ENCODE measurements at places on chromosomes 3 and 15. TPM values are rescaled to one million over a fixed set of nuclear protein-coding genes. Genes with fewer than 3 reads are reported as not detected.

PGBD4 gene
- 3.7 TPM for total RNA-seq

GPR149 gene
- not detected for total RNA-seq

ACAN gene
- total RNA-seq: not detected

HDAC11 gene
- 2.1 TPM for total RNA-seq

PTPRG gene
- total RNA-seq: 4.6 TPM

UNC13C gene
- not detected for total RNA-seq

- H3K36me3 ChIP-seq: peaks cover 8% of the 10 kb centered on the region
- H3K27ac ChIP-seq: no peak overlapping the region
- no peak for DNase-seq
- H3K4me3 ChIP-seq: no peak overlapping the region
- H3K4me1 ChIP-seq: peaks cover 30% of the 10 kb centered on the region
Measured at GRCh38 chr3:53023072-53023823, 22.6 kb downstream of the SFMBT1 start.

GRCh38 chr3:78707609-78708008 is 1060.2 kb downstream of the ROBO1 start:
- H3K27me3 ChIP-seq: no peaks in the 10 kb centered on the region
- no peaks in the 10 kb centered on the region for H3K4me1 ChIP-seq
- DNase-seq: no peak
- H3K36me3 ChIP-seq: no peaks in the 10 kb centered on the region
- no peak overlapping the region for H3K4me3 ChIP-seq

- peak; percentile 81 for DNase-seq
- peaks cover 17% of the 10 kb centered on the region for H3K4me1 ChIP-seq
- peak overlapping the region; percentile 45 for H3K4me3 ChIP-seq
Measured at GRCh38 chr3:43477600-43477999, 144.2 kb downstream of the ANO10 start.

DNA sequence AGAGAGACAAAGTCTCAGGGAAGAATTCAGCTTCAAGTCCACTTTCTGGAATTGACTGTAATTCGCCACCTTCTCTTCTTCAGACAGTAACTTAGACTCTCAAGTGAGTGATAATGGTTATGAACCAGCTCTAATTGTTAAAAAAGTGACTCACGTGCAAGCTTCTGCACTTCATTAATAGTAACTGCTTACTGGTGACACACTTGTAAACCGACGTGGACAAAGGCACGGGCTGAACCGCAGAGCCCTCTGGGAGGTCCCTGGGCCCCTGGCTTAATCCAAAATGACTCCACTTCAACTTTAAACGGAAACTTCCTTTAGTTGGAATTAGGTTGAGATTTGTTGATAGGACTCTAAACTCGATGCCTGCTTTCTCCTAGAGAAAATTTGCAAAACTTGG is 17.0 kb downstream of the MUC4 start:
- H3K27ac ChIP-seq: no peak overlapping the region
- H3K4me1 ChIP-seq: peaks cover 3% of the 10 kb centered on the region
- DNase-seq: no peak
- H3K4me3 ChIP-seq: no peak overlapping the region
- H3K36me3 ChIP-seq: peaks cover 5% of the 10 kb centered on the region

DNA sequence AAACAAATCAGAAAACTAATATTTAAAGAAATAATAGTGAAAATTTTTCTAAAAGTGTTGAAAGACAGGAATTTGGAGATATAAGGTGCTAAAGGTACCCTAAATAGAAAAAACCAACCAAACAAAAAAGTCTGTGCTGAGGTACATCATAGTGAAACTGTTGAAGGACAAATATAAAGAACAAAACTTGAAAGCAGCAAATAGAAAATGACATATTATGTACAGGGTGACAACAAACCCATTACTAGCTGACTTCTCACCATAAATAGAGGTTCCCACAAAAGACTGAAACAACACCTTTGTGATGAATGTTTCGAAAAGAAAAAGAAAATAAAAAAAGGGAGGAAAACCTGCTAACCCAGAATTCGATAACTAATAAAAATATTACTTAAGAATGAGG is 502.5 kb upstream of the NECTIN3 start:
- H3K4me1 ChIP-seq: no peaks in the 10 kb centered on the region
- no peak for DNase-seq
- H3K27me3 ChIP-seq: no peaks in the 10 kb centered on the region
- no peak overlapping the region for H3K27ac ChIP-seq

DNA sequence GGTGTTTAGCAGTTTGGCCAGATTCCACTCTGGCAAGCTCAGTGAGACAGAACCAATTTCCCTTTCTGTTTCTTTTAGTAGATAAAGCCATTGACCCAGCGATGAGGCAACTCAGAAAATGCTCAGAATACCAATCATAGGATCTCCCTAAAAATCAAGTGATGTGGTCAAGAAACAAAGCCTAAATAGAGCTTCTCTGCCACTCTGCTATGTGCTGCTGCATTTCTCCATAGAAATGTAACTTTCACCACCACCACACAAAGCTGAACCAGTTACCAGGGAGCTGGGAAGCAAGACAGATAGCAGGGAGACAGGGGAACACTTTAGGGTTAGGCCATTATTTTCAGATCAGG is 109.8 kb downstream of the RPL22L1 start:
- H3K36me3 ChIP-seq: no peaks in the 10 kb centered on the region
- H3K27me3 ChIP-seq: peaks cover 4% of the 10 kb centered on the region
- no peak overlapping the region for H3K27ac ChIP-seq
- DNase-seq: no peak
- H3K4me3 ChIP-seq: no peak overlapping the region
- no peaks in the 10 kb centered on the region for H3K4me1 ChIP-seq

DNA sequence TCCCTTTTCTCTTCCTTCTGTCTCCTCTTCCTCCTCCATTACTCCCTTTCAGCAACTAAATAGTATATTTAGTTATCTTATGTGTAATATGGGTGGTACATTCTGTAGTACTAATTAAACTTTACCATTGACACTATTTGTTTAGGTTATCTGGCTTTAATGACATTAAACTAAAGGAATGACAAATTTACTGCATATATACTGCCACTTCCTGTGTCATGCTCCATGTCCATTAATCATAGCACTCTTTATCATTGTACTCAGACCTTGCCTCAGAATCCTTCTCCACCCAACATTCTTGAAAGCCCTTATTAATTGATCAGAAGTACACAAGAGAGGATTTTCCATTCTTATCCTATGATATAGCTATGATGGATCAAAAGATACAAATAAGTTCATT is 244.2 kb downstream of the NAALADL2 start:
- no peak for DNase-seq
- H3K4me3 ChIP-seq: no peak overlapping the region
- H3K27ac ChIP-seq: no peak overlapping the region
- H3K27me3 ChIP-seq: no peaks in the 10 kb centered on the region
- no peaks in the 10 kb centered on the region for H3K36me3 ChIP-seq

DNA sequence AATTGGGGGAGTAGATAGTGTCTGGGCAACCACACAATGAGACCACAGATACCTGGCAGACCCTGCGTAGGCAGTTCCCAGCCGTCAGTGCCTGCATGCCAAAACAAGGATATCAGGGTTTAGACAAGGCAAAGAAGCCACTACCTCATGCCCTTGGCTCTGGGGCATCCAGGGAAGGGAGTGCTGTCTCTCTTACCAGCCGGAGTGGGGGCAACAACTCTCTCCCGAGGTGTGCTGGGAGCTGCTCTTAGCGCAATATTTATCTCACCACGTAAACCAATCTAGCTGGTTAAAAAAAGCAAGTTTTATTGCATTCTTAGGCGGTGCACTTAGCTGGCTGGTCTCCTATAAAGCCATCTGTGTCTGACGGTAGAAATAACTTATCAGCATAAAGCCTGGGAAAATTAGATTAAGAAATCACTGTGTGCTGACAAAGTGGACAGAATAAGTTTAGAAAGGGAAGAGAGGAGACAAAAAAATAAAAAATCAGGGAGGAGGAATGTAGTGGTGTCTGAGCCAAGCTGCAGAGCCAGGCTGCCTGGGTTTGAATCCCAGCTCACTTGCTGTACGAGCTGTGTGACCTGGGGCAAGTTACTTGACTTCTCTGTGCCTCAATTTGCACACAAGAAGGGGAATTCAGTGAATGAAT is 273.2 kb downstream of the PDZRN3 start:
- no peaks in the 10 kb centered on the region for H3K36me3 ChIP-seq
- H3K27me3 ChIP-seq: no peaks in the 10 kb centered on the region
- DNase-seq: no peak
- no peak overlapping the region for H3K27ac ChIP-seq
- no peak overlapping the region for H3K4me3 ChIP-seq

DNA sequence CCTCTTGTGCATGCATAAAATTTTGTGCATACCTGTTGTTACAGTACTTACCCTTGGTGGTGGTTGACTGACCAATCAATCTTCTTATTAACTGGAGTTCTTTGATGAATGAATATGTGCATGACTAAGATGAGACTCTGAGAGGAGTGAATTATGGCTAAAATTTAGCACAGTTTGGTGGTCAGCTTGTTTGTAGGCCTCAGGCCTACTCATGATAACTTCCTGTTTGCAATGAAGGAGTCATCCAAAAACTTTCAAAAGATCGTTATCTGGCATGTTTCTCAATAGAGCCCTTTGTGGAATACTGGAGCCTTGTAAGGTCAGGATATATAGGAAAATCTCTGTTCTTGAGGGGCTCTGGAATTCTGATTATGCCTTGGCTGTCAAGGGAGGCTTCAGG is 66.5 kb downstream of the LEKR1 start:
- no peaks in the 10 kb centered on the region for H3K4me1 ChIP-seq
- no peak overlapping the region for H3K4me3 ChIP-seq
- peaks cover 14% of the 10 kb centered on the region for H3K27me3 ChIP-seq
- DNase-seq: no peak
- no peak overlapping the region for H3K27ac ChIP-seq

- no peaks in the 10 kb centered on the region for H3K36me3 ChIP-seq
- H3K27me3 ChIP-seq: no peaks in the 10 kb centered on the region
- H3K4me1 ChIP-seq: peaks cover 23% of the 10 kb centered on the region
- DNase-seq: no peak
- H3K27ac ChIP-seq: peak overlapping the region; percentile 1
Measured at GRCh38 chr3:177551431-177551836, 354.2 kb upstream of the TBL1XR1 start.

DNA sequence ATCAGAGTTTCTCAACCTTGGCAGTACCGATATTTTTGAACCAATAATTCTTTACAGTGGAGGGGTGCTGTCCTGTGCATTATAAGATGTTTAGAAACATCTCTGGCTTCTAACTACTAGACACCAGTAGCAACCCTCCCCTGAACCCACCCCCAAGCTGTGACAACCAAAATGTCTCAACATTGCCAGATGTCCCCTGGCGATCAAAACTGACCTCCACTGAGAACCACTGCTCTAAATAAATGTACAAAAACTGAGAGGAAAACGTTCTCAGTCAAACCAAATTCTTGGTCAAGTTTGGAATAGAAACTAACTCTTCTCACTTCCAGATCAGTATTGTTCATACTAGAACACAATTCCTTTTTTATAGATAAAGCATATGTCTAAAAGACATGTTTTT is 58.5 kb downstream of the GPR160 start:
- no peak for DNase-seq
- peaks cover 4% of the 10 kb centered on the region for H3K4me1 ChIP-seq
- no peak overlapping the region for H3K27ac ChIP-seq
- no peak overlapping the region for H3K4me3 ChIP-seq
- H3K36me3 ChIP-seq: peaks cover 64% of the 10 kb centered on the region

DNA sequence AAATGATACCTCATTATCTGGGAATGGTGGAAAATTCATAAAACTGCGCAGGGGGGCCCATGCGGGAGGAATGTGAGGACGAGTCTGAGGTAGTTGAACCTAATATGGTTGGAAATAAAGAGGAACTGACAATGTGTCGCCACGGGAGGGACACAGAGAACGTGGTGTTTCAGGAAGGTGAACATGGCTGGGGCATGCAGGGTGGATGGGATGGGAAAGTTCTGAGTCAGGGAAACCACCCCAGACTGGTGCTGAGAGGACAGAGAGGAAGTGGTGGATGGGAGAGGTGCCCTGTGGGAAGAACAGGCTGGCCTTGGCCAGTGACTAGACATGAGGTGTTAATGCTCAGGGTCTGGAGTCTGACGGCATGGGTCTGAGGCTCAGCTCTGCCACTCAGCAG is 137.1 kb upstream of the WNT5A start:
- H3K36me3 ChIP-seq: no peaks in the 10 kb centered on the region
- H3K4me3 ChIP-seq: no peak overlapping the region
- DNase-seq: no peak
- no peaks in the 10 kb centered on the region for H3K4me1 ChIP-seq

DNA sequence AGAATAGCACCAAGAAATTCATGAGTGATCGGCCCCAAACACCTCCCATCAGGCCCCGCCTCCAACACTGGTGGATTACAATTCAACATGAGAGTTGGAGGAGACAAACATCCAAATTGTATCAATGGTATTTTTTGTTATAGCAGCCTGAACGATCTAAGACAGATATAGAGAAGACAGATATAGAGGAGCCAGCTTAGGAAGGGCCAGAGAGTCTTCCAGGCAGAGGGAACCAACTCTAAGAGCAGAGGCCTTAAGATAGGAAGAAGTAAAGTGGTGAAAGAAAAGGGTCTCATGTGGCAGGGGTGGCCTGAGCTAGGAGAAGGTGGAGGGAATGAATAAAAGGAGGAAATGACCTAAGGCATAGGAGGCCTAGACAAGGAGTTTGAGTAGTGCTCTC is 158.8 kb upstream of the TBL1XR1 start:
- H3K4me1 ChIP-seq: peaks cover 56% of the 10 kb centered on the region
- H3K36me3 ChIP-seq: peaks cover 2% of the 10 kb centered on the region
- no peak for DNase-seq
- no peak overlapping the region for H3K4me3 ChIP-seq

DNA sequence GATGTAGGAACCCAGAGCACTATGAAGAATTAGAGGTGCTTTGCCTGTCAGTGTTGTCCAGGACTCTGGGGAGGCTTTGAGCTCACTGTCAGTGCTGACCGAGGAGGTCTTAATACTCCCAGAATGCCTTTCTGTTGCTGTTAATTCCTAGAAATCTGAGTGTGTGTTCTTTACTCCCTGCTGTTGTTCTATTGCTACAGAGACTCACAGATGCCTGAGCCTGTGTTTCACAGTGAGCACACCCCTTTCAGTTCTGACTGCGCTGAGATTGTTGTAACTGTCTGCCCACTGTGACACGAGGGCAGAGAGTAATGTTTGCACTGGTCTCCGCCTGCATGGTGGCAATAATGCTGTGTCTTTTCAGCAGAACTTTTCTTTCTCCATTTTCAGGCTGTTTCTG is 162.9 kb downstream of the RYR3 start:
- no peaks in the 10 kb centered on the region for H3K4me1 ChIP-seq
- H3K27ac ChIP-seq: no peak overlapping the region
- no peaks in the 10 kb centered on the region for H3K27me3 ChIP-seq

- peaks cover under 1% of the 10 kb centered on the region for H3K27me3 ChIP-seq
- no peak overlapping the region for H3K27ac ChIP-seq
- no peaks in the 10 kb centered on the region for H3K4me1 ChIP-seq
- H3K36me3 ChIP-seq: no peaks in the 10 kb centered on the region
Measured at GRCh38 chr3:157475921-157476414, 27.2 kb downstream of the VEPH1 start.

GRCh38 chr3:158381262-158381868 is 189.6 kb upstream of the MLF1 start:
- H3K4me1 ChIP-seq: no peaks in the 10 kb centered on the region
- no peaks in the 10 kb centered on the region for H3K36me3 ChIP-seq
- no peak overlapping the region for H3K4me3 ChIP-seq
- no peaks in the 10 kb centered on the region for H3K27me3 ChIP-seq

- peak; percentile 72 for DNase-seq
- H3K4me1 ChIP-seq: peaks cover 3% of the 10 kb centered on the region
- no peak overlapping the region for H3K4me3 ChIP-seq
Measured at GRCh38 chr3:30319713-30320112, 286.7 kb upstream of the TGFBR2 start.

- H3K27ac ChIP-seq: no peak overlapping the region
- H3K36me3 ChIP-seq: no peaks in the 10 kb centered on the region
- H3K4me1 ChIP-seq: peaks cover 2% of the 10 kb centered on the region
- DNase-seq: no peak
- H3K4me3 ChIP-seq: no peak overlapping the region
Measured at GRCh38 chr3:114361391-114361790, 67.6 kb downstream of the TIGIT start.
